ENCODE measurements at places on chromosomes 6 and 20. TPM values are rescaled to one million over a fixed set of nuclear protein-coding genes. Genes with fewer than 3 reads are reported as not detected.

Gene DSTN
- total RNA-seq, result 762 TPM

Gene TREM1
- 2.3 TPM for total RNA-seq

Gene C6orf52
- total RNA-seq, result 0.63 TPM

Gene ZBTB46
- 14.4 TPM for total RNA-seq

Gene SLC32A1
- not detected for total RNA-seq

Gene SYNDIG1
- 26.3 TPM for total RNA-seq

Gene GINS1
- 0.51 TPM for total RNA-seq

Gene HLA-DMB
- total RNA-seq, result 14.0 TPM

Gene IL20RA
- 0.11 TPM for total RNA-seq

Gene CDH26
- 1.3 TPM for total RNA-seq

Gene RHAG
- 1.4 TPM for total RNA-seq

Gene TFAP2D
- not detected for total RNA-seq

Gene VSX1
- 0.44 TPM for total RNA-seq

Gene TFAP2C
- 0.17 TPM for total RNA-seq

Gene SMLR1
- not detected for total RNA-seq

Gene TNF
- total RNA-seq, result 0.71 TPM

Gene HLA-DPA1
- total RNA-seq, result 53.9 TPM

Gene ID4
- 38.2 TPM for total RNA-seq

Gene COL11A2
- 4.0 TPM for total RNA-seq
